ENCODE measurements at places on chromosomes 3 and 15. TPM values are rescaled to one million over a fixed set of nuclear protein-coding genes. Genes with fewer than 3 reads are reported as not detected.

GRCh38 chr3:76886761-76887500 lies 153.0 kb upstream of the ROBO2 start:
- no peaks in the 10 kb centered on the region for H3K36me3 ChIP-seq
- no peaks in the 10 kb centered on the region for H3K27me3 ChIP-seq
- H3K4me1 ChIP-seq, result no peaks in the 10 kb centered on the region
- no peak overlapping the region for H3K27ac ChIP-seq

DNA sequence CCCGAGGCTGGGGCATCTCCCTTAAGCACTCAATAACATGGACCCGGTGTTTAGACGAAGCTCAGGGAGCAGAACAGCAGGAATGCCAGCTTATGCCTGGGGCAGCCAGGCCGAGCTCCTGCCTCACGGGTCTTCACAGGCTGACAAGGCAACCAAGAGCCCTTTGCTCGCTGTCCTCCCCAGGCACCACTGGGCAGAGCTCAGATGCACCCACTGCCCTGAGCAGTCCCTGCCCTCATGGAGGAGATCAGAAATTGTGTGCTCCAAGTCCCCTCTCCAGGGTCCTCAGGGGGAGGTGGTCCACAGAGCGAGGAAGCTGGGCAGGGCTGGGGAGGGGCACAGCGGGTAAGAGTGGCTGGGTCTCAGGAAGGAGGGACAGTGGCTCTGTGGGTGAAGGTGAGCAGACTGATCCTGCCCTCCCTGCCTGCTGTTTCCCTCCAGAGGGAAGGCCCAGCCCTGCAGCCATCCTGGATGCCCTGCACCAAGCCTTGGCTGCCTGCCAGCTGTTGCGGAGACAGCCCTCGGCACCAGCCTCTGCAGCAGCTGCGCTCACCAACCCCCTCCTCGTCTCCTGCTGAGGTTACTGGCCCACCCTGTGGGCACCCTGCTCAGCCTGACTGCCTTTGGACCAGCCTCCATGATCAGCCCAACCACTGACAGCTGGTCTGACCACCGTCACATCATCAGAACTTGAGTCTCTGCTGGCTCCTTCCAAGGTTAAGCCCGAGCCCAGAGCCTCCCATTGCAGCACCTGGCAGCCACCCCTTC lies 21.1 kb upstream of the GP9 start:
- H3K4me1 ChIP-seq, result no peaks in the 10 kb centered on the region
- no peak overlapping the region for H3K4me3 ChIP-seq
- DNase-seq, result no peak

The KLHDC8B gene
- polyA plus RNA-seq, result 4.7 TPM

DNA sequence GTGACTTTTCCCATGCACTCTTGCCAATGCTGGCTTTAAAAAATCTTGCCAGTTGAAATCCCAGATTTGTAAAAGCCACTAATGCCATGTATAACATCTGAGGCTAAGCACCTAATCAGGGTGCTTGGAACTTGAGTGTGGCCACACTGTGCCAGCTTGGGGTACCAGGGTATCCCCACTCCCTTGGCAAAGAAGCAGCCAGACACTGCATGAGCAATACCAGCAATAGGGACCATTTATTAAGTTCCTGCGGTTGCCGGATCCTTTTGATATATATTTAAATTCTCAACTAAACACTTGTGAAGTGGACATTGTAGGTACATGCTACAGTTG lies 2.2 kb upstream of the RHCG start:
- no peak overlapping the region for H3K27ac ChIP-seq
- H3K4me1 ChIP-seq, result no peaks in the 10 kb centered on the region
- H3K4me3 ChIP-seq, result no peak overlapping the region
- no peak for DNase-seq

DNA sequence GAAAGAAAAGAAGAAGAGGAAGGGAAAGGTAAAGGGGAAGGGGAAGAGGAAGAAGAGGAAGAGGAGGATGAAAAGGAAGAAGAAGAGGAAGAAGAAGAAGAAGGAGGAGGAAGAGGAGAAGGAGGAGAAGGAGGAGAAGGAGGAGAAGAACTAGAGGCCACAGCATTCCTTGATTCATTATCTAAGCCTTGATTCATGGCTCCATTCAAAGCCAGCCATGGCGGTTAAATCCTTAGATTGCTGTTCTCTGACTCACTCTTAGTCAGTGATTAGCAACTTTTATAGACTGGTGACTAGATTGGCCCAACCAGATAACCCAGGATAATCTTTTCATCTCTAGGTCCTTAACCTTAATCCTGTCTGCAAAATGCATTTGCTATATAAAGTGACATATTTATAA lies 47.6 kb downstream of the OSTN start:
- no peaks in the 10 kb centered on the region for H3K36me3 ChIP-seq
- H3K4me1 ChIP-seq, result no peaks in the 10 kb centered on the region
- no peak overlapping the region for H3K27ac ChIP-seq
- no peaks in the 10 kb centered on the region for H3K27me3 ChIP-seq
- DNase-seq, result no peak
- H3K4me3 ChIP-seq, result no peak overlapping the region

GRCh38 chr15:59434481-59434880 lies 3.5 kb upstream of the FAM81A start:
- peaks cover 9% of the 10 kb centered on the region for H3K4me1 ChIP-seq
- no peak for DNase-seq
- no peak overlapping the region for H3K4me3 ChIP-seq
- peaks cover 11% of the 10 kb centered on the region for H3K27me3 ChIP-seq

- no peak for DNase-seq
- H3K27ac ChIP-seq, result no peak overlapping the region
- H3K36me3 ChIP-seq, result no peaks in the 10 kb centered on the region
- H3K27me3 ChIP-seq, result no peaks in the 10 kb centered on the region
Measured at GRCh38 chr3:108951820-108952501, 1.7 kb downstream of the GUCA1C start.

DNA sequence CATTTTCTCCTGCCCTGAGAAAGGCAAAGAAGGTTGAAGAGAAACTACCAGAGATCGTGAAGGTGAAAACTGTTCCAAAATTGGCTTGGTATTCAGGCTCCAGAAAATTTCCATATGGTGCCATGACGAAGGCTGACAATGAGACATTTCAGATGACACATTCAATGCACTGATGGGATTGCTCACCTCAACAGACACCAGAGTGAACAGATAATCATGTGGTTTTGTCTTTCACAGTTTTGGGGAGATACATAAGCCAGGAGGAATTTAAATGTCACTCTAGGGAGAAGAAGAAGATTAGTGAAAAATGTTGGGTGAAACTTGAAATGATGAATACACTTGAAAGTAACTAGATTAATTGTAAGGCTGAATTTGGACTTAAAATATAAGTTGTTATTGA lies 339.7 kb upstream of the EPHA3 start:
- H3K36me3 ChIP-seq, result no peaks in the 10 kb centered on the region
- H3K27ac ChIP-seq, result no peak overlapping the region
- no peak for DNase-seq

GRCh38 chr15:77097248-77097721 lies 26.4 kb upstream of the TSPAN3 start:
- H3K4me3 ChIP-seq, result no peak overlapping the region
- DNase-seq, result no peak
- no peaks in the 10 kb centered on the region for H3K4me1 ChIP-seq
- no peaks in the 10 kb centered on the region for H3K36me3 ChIP-seq

- peaks cover 3% of the 10 kb centered on the region for H3K36me3 ChIP-seq
- no peak for DNase-seq
- H3K4me1 ChIP-seq, result peaks cover 13% of the 10 kb centered on the region
- H3K4me3 ChIP-seq, result no peak overlapping the region
- H3K27ac ChIP-seq, result no peak overlapping the region
Measured at GRCh38 chr3:45923755-45924154, 19.5 kb upstream of the CXCR6 start.

DNA sequence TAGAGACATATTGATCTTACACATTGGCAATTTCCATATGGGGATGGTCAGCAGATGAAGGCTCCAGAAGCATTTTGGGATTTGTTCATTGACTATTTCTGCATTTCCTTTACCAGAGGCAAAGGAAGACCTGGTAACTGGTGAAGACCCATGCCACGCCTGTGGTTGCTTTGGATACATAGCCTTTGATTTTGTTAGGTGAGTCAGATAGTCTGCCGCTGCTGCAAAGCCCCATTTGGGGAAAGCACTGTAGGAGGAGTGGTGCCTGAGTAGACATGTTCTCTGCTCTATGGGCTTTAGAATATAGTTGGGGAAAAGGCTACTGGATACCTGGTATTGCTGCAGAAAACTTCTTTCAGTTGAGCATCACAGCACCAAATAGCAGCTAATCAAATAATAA lies 56.8 kb downstream of the TFG start:
- no peaks in the 10 kb centered on the region for H3K27me3 ChIP-seq
- H3K4me3 ChIP-seq, result no peak overlapping the region
- no peak overlapping the region for H3K27ac ChIP-seq
- no peaks in the 10 kb centered on the region for H3K36me3 ChIP-seq

- H3K4me1 ChIP-seq, result peaks cover 6% of the 10 kb centered on the region
- H3K4me3 ChIP-seq, result no peak overlapping the region
- no peak overlapping the region for H3K27ac ChIP-seq
- no peaks in the 10 kb centered on the region for H3K27me3 ChIP-seq
- DNase-seq, result no peak
Measured at GRCh38 chr3:8766148-8766547, 3.3 kb downstream of the OXTR start.

- H3K27me3 ChIP-seq, result no peaks in the 10 kb centered on the region
- no peaks in the 10 kb centered on the region for H3K36me3 ChIP-seq
- no peaks in the 10 kb centered on the region for H3K4me1 ChIP-seq
- no peak overlapping the region for H3K4me3 ChIP-seq
- no peak overlapping the region for H3K27ac ChIP-seq
- DNase-seq, result no peak
Measured at GRCh38 chr3:194749631-194750490, 64.2 kb downstream of the FAM43A start.

DNA sequence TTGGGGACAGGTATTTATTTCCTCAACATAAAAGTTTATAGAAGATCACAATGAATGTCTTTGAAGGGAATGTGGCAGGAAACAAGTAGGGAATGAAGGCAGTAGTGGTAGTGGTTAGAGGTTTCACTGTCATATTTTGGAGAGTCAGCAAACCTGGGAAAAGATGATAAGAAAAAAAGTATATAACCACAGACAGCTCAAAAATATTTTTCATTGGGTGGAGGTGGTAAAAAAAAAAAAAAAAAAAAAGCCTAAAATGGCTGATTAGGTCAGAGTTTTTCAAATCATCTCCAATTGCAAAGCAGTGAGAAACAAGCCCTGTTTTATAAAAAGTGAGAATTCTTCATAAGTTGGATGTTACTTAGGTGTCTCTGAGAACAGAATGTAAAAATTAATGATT lies 400.0 kb downstream of the LSAMP start:
- no peaks in the 10 kb centered on the region for H3K36me3 ChIP-seq
- H3K27me3 ChIP-seq, result no peaks in the 10 kb centered on the region
- no peak overlapping the region for H3K27ac ChIP-seq
- H3K4me1 ChIP-seq, result no peaks in the 10 kb centered on the region
- no peak for DNase-seq

The WDR93 gene
- polyA plus RNA-seq, result not detected

The NOX5 gene
- polyA plus RNA-seq, result not detected

GRCh38 chr3:125125821-125126245 lies 70.0 kb upstream of the HEG1 start:
- no peaks in the 10 kb centered on the region for H3K27me3 ChIP-seq
- no peak overlapping the region for H3K4me3 ChIP-seq
- no peak for DNase-seq
- H3K36me3 ChIP-seq, result no peaks in the 10 kb centered on the region
- peaks cover 5% of the 10 kb centered on the region for H3K4me1 ChIP-seq
- H3K27ac ChIP-seq, result no peak overlapping the region

The PDCD10 gene
- polyA plus RNA-seq, result 76.4 TPM

The KIF15 gene
- polyA plus RNA-seq, result not detected

DNA sequence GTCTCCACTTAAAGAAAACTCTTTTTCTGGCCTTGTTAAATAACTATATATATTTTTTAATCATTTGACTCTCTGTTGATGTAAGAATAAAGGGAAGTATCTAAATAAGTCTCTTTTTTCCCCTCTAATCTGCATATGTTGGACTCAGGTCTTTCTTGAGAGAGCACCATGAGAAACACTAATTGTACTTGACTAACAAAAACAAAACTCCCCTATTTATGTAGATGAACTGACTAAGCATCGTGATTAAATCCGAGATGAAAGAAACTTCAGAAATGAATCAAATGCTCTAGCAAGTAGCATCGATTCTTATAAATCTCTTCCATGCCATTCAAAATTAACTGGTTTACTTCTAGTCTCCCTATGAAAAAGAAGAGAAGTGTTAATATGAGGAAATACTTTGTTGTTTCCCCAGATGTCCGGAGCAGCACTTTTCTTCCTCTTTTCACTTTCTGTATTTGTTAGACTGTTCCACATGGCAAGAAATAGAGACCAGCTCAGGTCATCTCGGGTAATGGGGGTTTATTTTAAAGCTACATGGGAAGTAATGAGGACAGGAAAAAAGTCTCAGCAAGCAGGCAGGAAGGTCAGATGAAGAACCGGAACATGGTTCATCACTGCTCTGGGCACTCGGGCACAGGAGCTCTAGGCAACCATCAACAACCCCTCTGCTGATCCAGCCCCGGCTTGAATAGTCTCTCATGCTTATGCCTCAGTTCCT lies 288.3 kb downstream of the CNTN6 start:
- no peaks in the 10 kb centered on the region for H3K36me3 ChIP-seq
- no peak overlapping the region for H3K4me3 ChIP-seq
- DNase-seq, result no peak
- no peaks in the 10 kb centered on the region for H3K27me3 ChIP-seq

DNA sequence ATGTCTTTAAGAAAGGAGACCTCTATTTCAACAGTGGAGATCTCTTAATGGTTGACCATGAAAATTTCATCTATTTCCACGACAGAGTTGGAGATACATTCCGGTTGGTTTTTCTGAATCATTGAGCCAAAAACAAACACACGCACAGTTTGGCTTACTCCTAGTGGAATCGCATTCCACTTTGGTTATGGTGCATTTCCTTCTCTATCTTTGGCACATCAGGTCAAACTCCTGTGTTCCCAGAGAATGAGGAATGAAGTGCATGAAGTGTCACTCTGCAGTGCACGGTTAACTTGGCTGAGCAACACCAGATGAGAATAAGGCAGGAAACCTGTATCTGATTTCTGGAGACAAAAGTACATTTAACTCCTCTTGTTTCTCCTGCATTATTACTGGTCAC lies 38.5 kb downstream of the HDC start:
- H3K36me3 ChIP-seq, result no peaks in the 10 kb centered on the region
- no peaks in the 10 kb centered on the region for H3K27me3 ChIP-seq
- H3K27ac ChIP-seq, result no peak overlapping the region

GRCh38 chr3:108127301-108127988 lies 36.6 kb upstream of the CD47 start:
- peak overlapping the region; percentile 89 for H3K27ac ChIP-seq
- peak; percentile 80 for DNase-seq
- no peaks in the 10 kb centered on the region for H3K27me3 ChIP-seq
- H3K4me3 ChIP-seq, result peak overlapping the region; percentile 54

The OR5H6 gene
- polyA plus RNA-seq, result not detected

- no peak overlapping the region for H3K27ac ChIP-seq
- no peak for DNase-seq
- H3K4me1 ChIP-seq, result no peaks in the 10 kb centered on the region
- no peaks in the 10 kb centered on the region for H3K27me3 ChIP-seq
- H3K4me3 ChIP-seq, result no peak overlapping the region
Measured at GRCh38 chr3:9198899-9199335, 50.5 kb downstream of the SRGAP3 start.

The ATP13A4 gene
- not detected for polyA plus RNA-seq

Data from naive thymus-derived CD4-positive, alpha-beta T cell (primary cell).